ENCODE measurements at places on chromosomes 3 and 15.

- DNase-seq = no peak
Observed at GRCh38 chr3:117820658-117821299, 1111.2 kb downstream of the TUSC7 start.

GRCh38 chr3:57889807-57890206 lies 118.4 kb upstream of the FLNB start:
- no peak for DNase-seq

- DNase-seq = no peak
Observed at GRCh38 chr3:8970971-8971589, 7.8 kb upstream of the RAD18 start.

- no peak for DNase-seq
Observed at GRCh38 chr15:90009301-90010022, 8.3 kb downstream of the ZNF710 start.

DNA sequence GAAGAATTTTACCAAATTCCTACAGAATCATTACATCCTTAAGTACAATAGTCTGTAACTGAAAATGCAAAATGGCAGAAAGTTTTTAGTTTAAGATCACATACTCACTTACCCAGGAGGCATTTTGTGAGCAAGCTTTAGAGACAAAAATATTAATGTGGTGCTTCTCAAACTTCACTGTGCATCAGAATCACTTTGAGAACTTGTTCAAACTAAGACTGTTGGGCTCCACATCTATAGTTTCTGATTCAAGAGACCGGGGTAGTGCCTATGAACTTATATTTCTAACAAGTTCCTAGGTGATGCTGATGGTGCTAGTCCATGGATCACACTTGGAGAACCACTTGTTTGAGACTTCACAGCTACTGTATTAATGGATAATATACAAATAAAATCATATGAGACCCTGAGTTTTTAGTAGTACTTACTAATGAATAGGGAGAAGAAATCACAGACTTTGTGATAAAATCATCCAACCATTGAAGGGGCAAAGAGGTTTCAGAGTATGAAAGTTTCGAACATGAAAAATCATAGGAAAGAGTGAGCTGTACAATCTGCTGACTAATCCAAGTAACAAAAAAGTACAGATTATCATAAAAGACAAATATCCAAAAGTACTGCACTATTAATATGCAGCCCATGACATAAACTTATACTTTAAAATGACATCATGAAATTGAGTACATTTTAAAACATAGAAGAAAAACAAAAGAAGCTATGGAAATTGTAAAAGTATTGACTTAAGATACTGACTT lies 110.3 kb downstream of the ADAM10 start:
- DNase-seq = no peak
